Right ventricle myocardium inferior (tissue), 1 donor: ENCODE measurements at places on chromosomes 1 and 21. TPM values are rescaled to one million over a fixed set of nuclear protein-coding genes. Genes with fewer than 3 reads are reported as not detected.

- no peak for DNase-seq
These were observed 61.6 kb downstream of the PTPRC start for GRCh38 chr1:198700396-198700795.

DNA sequence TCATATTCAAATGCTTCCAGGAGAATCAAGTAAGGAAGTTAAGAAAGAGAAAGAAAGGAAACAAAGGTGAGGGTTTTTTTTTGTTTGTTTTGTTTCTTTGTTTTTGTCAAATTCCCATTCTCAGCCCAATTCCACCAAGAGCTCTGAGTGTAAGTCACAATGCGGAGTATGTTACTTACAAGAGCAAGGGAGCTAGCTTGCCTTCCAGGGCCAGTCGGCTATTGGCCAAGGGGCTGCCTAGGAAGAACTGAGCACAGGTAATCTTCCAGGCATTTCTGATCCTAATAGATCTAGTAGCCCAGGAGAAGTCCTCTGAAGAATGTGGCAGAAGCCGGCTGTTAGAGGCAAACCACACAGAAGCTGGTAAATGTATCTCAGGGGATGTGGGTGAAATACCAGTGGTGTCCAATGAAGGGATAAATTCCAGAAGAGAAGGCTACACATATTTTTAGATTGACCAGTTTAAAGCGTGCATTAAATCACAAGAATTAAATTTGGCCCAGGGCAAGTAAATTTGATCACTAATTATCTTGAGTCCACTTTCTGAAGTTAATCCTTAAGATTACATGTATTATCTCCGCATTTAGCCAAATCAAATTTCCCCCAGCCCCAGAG is 239.6 kb upstream of the ADAMTS5 start:
- no peak for DNase-seq

GRCh38 chr1:211726467-211726995 is 51.1 kb upstream of the NEK2 start:
- no peak for DNase-seq

GRCh38 chr1:36256558-36257374 is 32.5 kb downstream of the THRAP3 start:
- DNase-seq: no peak

DNA sequence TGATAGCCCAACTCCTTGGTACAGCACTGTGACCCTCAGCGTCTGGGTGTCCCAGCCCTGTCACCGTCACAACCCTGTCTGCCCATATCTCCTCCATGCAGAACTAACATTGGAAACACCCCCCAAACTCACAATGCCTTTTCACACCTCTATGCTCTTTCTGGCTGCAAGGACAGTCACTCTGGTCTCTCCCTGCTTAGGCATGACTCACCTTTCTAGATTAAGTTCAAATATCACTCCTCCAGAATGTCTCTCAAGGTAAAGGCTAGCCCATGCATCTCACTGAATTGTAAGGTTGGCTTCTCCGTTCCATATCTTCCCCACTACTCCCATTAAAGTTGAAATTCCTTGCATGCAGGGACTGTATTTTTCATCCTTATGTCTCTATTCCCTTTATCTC is 17.0 kb upstream of the CAPN8 start:
- DNase-seq: no peak

OR2T2 gene
- not detected for total RNA-seq

SPAG17 gene
- total RNA-seq: not detected

- no peak for DNase-seq
These were observed 13.5 kb downstream of the C1orf74 start for GRCh38 chr1:209770636-209771415.

DNA sequence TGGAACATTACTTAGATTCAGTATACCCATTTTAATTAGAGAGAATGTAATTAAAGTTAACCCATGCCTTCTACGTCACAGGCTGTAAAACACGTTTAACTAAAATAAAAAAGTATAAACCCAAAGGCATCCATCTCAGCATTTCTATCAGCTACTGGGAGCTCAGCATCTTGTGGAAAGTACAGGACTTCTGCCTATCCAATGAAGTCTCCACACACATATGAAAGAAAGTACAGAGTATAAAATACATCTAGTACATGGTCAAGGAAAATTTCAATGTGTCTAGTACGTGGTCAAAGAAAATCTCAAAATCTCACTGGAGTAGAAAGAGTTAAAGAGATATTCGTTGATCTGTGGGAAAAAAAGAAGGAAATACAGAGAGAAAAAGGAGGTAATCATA is 141.4 kb upstream of the ZNHIT6 start:
- no peak for DNase-seq
